ENCODE measurements at places on chromosomes 13 and 19. TPM values are rescaled to one million over a fixed set of nuclear protein-coding genes. Genes with fewer than 3 reads are reported as not detected.

Gene ZNF443
- 3.6 TPM for total RNA-seq

- DNase-seq = no peak
- H3K27ac ChIP-seq = no peak overlapping the region
- H3K27me3 ChIP-seq = no peaks in the 10 kb centered on the region
- H3K36me3 ChIP-seq = no peaks in the 10 kb centered on the region
- H3K4me1 ChIP-seq = peaks cover 23% of the 10 kb centered on the region
These were observed 13.3 kb upstream of the CACNG6 start for GRCh38 chr19:53977991-53978731.

- H3K27me3 ChIP-seq = peaks cover 4% of the 10 kb centered on the region
- DNase-seq = no peak
- H3K36me3 ChIP-seq = no peaks in the 10 kb centered on the region
- no peak overlapping the region for H3K27ac ChIP-seq
- no peak overlapping the region for H3K4me3 ChIP-seq
These were observed 4.2 kb upstream of the CDX2 start for GRCh38 chr13:27973291-27973690.

DNA sequence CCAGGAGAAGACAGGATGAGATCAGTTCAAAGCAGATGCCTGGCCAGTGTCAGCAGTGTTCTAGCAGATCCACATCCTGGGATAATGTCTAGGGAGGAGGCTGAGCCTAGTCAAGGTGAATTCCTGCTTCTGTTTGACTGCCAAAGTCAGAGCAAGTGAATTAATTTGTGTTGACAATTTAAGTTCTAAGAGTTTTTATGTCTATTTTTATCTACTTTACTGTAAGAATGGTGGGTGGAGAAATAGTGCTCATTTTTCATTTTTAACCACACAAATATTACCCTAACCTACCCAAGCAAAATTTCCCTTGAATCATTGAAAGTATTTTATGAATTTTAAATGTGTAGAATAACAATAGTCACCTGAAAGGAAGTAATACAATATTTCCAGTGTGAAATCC lies 207.6 kb upstream of the SLC10A2 start:
- no peaks in the 10 kb centered on the region for H3K4me1 ChIP-seq
- H3K36me3 ChIP-seq = no peaks in the 10 kb centered on the region
- H3K4me3 ChIP-seq = no peak overlapping the region

GRCh38 chr13:21800837-21801616 lies 130.2 kb downstream of the FGF9 start:
- no peak for DNase-seq
- H3K4me3 ChIP-seq = no peak overlapping the region
- no peaks in the 10 kb centered on the region for H3K36me3 ChIP-seq

- no peaks in the 10 kb centered on the region for H3K27me3 ChIP-seq
- no peak overlapping the region for H3K27ac ChIP-seq
- no peak for DNase-seq
- H3K36me3 ChIP-seq = no peaks in the 10 kb centered on the region
- no peaks in the 10 kb centered on the region for H3K4me1 ChIP-seq
- no peak overlapping the region for H3K4me3 ChIP-seq
These were observed 14.2 kb downstream of the ZAR1L start for GRCh38 chr13:32300920-32301319.

DNA sequence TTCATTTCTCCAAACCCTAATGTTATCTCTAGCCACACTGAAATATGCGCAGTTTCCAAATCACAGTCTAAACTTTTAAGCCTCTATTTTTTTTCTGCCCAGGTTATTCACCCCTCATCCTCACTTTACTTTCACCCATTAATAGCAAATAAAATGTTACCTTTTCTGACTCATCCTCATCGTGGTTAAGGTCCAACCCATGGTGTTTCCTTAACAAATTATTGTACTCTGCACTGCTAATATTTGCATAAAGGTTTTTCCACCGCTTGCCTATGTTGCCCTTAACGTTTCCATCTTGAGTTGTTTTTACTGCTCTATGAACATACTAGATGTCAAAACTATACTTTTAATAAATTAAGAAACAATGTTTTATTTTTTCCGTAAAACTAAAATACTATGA lies 780.9 kb upstream of the KLHL1 start:
- H3K27ac ChIP-seq = no peak overlapping the region
- no peak for DNase-seq
- H3K4me1 ChIP-seq = no peaks in the 10 kb centered on the region
- no peaks in the 10 kb centered on the region for H3K36me3 ChIP-seq
- no peak overlapping the region for H3K4me3 ChIP-seq

Gene EDDM13
- not detected for total RNA-seq

GRCh38 chr19:10388957-10389356 lies 8.6 kb upstream of the TYK2 start:
- no peaks in the 10 kb centered on the region for H3K27me3 ChIP-seq
- no peak overlapping the region for H3K27ac ChIP-seq
- no peaks in the 10 kb centered on the region for H3K4me1 ChIP-seq
- no peaks in the 10 kb centered on the region for H3K36me3 ChIP-seq
- H3K4me3 ChIP-seq = no peak overlapping the region

GRCh38 chr13:102564564-102564963 lies 32.2 kb upstream of the TPP2 start:
- no peak for DNase-seq
- H3K4me1 ChIP-seq = no peaks in the 10 kb centered on the region
- H3K27me3 ChIP-seq = no peaks in the 10 kb centered on the region
- H3K36me3 ChIP-seq = no peaks in the 10 kb centered on the region
- H3K27ac ChIP-seq = no peak overlapping the region

DNA sequence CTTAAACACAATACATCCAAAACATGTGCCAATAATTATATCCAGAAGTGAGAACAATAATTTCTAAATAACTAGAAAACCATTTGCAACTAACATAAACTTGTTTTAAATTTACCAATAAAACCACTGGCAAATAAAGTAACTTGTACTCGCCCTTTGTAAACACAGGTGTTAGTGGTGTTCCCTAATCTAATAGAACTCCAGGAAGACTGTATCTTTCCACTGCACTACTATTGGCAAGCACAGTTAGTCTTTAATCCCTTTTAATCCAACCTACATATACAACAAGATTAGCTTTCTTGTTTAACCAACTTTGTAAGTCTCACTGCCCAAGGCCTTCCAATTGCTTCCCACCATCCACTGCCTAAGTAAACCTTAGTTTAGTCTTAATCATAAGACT lies 79.5 kb downstream of the PCDH9 start:
- H3K36me3 ChIP-seq = no peaks in the 10 kb centered on the region
- H3K27me3 ChIP-seq = no peaks in the 10 kb centered on the region
- DNase-seq = no peak

DNA sequence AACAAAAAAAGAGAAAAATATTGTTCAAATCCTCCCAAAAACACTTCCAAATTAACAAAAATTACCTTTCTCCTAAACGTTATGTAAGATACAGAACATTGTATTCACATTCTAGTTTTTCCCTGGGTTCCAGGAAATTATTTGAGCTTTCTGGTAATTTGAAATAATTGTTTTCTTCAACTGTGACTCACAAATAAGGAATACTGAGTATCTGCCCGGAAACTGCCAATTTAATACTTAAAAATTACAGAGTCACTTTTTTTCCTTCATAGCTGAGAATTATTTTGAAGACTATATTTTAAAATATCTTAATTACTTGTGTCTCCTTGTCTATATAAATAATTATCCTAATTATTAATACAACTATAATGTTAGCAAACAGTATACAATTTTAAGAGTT lies 709.0 kb upstream of the ARGLU1 start:
- H3K27ac ChIP-seq = no peak overlapping the region
- DNase-seq = no peak
- H3K36me3 ChIP-seq = no peaks in the 10 kb centered on the region
- no peaks in the 10 kb centered on the region for H3K4me1 ChIP-seq
- H3K27me3 ChIP-seq = no peaks in the 10 kb centered on the region

DNA sequence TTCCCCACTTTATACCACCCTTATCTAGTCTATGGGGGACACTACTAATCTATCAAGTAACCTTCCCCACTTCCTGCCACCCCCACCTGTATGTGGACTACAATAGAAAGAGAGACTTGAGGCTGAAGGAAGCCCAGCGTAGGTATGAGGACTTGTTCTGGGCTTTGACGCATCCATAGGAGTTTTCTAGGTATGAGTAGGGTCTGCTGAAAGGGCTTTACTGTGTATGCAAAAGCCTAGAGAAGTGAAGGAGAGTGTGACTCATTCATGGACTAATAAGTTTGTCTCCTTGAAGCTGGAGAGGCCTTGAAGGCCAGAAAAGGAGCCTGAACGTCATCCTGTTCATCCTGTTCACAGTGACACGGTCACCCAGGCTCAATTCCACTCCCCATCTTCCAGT lies 21.8 kb downstream of the TINCR start:
- no peaks in the 10 kb centered on the region for H3K4me1 ChIP-seq
- DNase-seq = no peak
- H3K4me3 ChIP-seq = no peak overlapping the region

Gene MPND
- total RNA-seq = 0.99 TPM
